Adipocyte (in vitro differentiated cells): ENCODE measurements at places on chromosomes 7 and 10.

DNA sequence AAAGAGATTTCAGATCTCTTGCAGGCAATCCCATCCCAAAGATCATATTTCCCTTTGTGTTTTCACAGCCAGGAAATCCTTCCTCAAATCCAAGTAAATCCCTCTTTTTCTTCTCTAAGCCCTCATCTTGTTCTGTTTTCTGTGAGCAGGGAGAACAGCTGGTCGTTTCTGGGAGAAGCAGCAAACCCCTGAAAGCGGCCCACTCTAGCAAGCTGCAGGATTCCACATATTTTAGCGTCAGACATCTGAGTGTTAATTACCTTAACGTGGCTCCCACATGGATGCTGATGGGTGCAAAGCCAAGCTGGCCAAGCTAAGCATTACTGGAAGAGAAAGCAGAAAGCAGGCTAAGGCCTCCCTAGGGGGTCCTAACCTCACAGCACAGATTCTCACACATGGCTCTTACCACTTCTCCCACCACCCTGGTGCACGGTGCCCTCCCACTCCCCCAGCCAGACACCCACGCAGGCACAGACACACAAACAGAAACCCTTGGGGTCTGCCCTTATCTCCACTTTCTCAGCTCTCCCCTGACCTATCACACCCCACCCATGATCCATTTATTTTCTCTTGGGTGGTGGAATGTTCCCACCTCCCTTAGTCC lies 551.0 kb upstream of the AUTS2 start:
- no peak for DNase-seq

DNA sequence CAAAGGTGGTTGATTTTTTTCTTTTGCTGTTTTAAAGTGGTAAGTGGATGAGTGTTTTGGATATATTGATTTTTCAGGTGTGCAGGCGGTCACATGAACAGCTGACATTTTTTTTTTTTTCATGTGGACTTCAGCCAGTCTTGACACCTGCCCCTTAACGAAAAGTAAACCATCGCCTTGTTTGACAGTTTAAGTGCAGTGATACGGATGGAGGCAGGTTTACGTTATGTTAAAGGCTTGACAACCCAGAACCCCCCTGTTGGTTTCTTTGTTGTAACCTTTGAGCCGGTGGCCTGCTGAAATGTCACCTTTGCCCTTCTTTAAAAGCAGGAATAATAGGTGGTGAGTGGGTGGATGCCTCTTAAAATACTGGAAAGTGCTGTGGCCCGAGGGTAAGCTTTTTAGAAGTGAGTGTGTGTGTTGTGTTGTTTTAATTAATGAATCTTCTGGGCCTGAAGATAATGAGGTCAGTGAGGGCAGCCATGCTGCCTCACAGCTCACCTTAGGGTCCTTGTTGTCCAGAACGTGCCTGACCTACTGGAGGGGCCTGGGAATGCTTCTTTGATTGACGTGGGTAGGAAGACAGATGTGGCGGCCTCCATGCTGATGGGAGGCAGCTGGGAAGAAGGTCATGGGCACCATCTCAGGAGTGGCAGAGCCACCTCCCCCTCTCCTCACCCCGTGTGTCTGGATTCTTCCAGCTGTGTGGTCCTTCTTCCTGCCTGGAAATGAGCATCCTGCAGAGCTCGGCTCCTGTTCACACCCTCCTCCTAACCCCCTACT lies 69.8 kb downstream of the TCF7L2 start:
- DNase-seq = no peak

GRCh38 chr10:32150532-32151101 lies 94.4 kb upstream of the KIF5B start:
- DNase-seq = no peak

- peak; percentile 44 for DNase-seq
These were observed 975 bp upstream of the USP54 start for GRCh38 chr10:73591935-73592699.

- no peak for DNase-seq
These were observed 63.2 kb downstream of the PRPF18 start for GRCh38 chr10:13649844-13650520.

DNA sequence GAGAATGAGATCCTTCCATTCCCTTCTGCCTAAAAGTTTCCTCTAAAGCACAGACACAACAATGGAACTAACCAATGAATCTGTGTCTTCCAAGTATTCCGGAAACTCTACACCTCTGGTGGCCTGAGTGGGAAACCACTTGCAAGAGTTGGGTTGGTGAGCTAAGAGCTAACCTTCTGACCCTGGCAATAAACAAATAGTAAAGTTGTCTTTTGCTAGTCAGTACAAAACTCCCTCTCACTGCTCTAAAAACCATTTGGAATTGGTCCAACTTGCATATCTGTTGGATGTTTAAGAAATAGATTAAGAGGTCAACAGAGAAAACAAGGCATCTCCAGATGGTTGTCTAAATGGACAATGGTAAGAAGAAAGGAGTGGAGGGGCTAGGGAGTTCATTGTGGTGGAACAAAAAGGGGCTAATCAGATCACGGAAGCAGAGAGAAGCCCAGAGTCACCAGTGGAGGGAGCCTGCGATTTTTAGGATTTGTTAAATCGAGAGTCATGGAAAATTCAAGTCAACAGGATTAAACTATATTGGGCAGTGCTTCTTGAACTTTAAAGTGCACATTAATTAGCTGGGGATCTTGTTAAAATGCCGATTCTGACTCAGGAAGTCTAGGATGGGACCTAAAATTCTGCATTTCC lies 192.3 kb downstream of the EVX1 start:
- no peak for DNase-seq

GRCh38 chr7:107387573-107388219 lies 82.2 kb upstream of the GPR22 start:
- peak; percentile 93 for DNase-seq

DNA sequence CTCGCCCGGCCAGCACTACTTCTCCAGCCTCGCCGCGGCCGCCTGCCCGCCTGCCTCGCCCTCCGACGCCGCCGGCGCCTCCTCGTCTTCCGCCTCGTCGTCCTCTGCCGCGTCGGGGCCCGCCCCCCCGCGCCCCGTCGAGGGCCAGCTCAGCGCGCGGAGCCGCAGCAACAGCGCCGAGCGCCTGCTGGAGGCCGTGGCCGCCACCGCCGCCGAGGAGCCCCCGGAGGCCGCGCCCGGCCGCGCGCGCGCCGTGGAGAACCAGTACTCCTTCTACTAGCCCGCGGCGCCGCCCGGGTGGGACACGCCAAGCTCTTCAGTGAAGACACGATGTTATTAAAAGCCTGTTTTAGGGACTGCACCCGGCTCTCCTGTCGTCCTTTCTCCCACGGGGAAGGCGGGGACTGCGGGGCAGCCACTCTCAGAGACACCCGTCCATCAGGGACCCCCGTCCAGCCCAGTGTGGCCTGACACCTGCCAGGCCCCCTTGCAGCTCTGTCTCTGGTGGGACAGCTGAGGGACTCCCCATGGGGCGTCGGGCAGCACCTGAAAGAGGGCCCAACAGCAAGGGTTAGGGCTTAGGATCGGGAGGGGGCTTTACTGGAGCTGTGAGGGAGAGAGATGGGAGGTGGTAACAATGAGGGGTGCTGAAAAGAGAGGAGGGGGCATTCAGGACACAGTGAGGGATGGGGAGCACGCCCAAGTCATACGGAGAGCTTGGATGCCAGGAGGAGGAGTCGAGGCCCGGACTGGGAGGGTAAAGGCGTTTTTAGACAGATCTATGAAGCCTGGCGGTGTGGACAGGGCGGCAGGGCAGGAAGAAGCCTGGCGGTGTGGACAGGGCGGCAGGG lies 34.7 kb downstream of the SPDYE6 start:
- no peak for DNase-seq

DNA sequence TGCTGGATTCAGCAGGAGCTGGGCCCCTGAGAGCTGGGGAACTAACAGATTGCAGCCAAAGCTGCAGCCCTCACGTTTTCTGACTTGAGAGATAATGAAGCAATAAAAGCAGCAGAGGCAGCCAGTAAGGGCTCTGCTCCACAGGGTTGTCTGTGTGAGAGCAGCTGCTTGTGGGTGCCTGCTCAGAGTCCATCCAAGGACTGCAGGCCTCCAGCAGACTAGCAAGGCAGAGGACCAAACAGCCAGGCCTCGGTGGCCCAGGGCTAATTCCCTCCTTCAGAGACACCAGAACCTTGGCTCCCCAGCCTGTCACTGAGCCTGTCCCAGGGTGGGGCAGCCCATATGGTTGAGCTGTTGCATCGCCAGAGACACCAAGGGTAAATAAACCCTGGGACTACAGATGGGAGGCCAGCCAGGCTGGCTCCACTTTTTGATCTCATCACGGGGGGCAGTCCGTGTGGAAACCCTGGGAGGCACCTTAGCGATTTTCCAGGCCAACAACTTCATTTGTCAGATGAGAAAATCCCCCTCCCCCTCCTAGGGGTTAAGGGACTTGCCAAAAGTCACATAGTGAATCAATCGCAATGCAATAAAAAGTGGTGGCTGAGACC lies 229.2 kb downstream of the WDR11 start:
- DNase-seq = no peak

GRCh38 chr7:115009139-115009538 lies 87.2 kb downstream of the MDFIC start:
- DNase-seq = peak; percentile 36

DNA sequence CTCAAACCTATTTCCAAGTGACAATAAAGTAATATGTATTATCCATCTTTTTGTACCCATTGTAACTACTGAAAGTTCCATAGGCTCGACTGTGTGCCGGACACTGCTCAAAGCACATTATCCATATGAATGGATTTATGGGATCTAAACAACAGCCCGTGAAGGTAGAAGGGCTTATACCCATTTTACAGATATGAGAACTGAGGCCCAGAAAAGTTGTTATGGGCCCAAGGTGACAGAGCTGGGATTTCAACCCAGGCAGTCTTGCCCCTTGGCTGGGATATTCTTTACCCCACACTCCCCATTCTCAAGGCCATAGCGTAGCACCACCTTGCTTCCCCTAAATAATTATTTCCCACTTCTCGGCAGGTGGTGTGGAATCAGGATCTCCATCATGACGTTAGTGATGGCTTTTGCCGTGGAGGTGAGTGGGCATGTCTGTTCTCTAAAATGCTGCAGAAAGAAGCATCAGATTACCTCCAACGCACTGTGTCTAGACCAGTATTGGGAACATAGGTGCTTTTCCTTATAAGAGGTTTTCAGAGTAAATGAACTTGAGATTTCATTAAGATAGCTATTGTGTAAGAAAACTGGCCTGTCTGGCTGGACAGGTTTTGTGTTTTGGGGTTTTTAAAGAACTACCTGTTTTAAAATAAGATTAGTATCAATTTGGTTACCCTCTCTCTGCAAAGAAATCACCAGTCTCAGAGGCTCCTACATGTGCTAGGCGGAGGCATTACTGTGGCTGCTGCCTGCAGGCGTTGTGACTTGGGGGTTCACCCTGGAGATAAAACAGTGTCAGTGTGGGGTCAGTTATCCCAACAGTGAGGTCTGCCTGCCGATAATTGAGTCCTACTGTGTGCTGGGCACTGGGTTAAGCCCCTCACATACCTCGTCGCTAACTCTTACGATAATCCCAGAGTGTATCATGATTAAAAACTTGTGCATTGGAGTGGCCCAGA lies 85.1 kb upstream of the SDK1 start:
- DNase-seq = no peak

GRCh38 chr7:2068693-2069471 lies 163.9 kb downstream of the MAD1L1 start:
- no peak for DNase-seq

DNA sequence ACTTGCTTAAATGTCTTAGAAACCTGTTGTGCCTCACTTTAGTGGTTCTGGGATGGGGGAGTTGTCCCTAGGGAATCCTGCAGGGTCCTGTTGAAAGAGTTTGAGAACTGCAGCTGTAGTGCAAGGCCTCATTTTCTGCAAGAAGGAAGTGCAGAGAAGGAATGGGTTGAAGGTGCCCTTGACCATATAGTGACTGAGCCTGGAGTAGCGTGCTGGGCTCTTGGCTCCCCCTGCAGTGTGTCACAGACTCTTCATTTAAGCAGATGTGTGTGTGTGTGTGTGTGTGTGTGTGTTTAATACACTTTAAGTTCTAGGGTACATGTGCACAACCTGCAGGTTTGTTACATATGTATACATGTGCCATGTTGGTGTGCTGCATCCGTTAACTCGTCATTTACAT lies 92.2 kb downstream of the GRK5 start:
- no peak for DNase-seq

GRCh38 chr10:60913071-60913470 lies 30.9 kb downstream of the RHOBTB1 start:
- no peak for DNase-seq

- no peak for DNase-seq
These were observed 19.1 kb downstream of the LMTK2 start for GRCh38 chr7:98125759-98126158.

- DNase-seq = peak; percentile 38
These were observed 39.8 kb upstream of the EPC1 start for GRCh38 chr10:32386623-32387260.

GRCh38 chr10:88830643-88831268 lies 20.9 kb downstream of the ANKRD22 start:
- no peak for DNase-seq

GRCh38 chr10:128498746-128499145 lies 372.5 kb upstream of the MKI67 start:
- no peak for DNase-seq

DNA sequence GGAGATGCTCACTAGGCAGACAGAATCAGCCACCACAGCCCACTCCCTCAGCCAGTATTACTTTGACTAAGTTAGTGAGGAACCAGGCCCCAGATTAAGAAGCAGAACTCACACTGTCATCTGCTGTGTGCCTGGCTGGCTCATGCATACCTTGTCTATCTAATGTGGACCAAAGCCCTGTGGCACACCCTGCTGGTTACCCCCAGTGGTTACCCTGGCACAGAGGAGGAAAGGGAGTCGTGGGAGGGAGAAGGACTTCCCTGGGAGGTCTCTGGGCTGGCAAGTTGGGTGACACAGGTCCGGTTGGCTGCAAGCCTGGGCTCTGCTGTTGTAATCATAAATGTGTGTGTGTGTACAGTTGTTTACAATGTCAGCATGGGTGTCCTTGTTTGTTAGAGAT lies 7.5 kb upstream of the SH2D4B start:
- DNase-seq = no peak

DNA sequence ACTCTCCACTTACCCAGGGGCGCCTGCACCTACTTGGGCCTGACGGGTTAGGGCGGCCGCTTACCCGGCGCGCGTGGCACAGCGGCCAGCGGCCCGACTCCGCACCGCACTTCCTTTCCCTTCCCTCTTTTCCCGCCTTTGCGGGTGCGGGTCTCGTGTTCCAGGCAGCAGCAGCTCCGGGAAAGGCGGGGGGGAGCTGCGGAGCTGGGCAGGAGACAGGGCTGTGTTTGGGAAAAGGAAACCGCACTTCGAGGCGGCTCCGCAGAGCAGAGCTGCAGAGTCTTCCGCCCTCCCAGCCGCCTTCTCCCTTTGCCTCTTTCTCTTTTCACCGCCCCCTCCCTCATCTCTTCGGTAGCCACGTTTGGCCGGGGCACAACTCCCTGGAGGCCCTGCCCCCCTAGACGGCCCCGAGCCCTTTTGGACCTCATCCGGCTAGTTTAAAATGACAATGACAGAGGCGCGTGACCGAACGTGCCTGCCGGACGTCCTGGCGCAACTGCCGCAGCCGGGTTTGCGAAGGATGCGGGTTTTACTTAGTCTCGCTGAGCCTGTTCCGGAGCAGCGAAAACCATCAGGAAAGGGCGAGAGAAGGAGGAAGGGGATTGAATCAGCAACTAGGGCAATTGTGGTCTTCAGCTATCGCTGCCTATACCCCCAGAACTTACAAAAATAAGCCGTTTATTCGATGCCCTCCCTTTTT lies 7.9 kb upstream of the PAX2 start:
- DNase-seq = no peak

- no peak for DNase-seq
These were observed 25.6 kb downstream of the PPIF start for GRCh38 chr10:79372871-79373270.

GRCh38 chr10:14191407-14191806 lies 139.3 kb downstream of the FRMD4A start:
- no peak for DNase-seq

- DNase-seq = no peak
These were observed 71.0 kb upstream of the SH2B2 start for GRCh38 chr7:102215711-102216110.
